Activated naive CD4-positive, alpha-beta T cell treated with Interleukin-2 at 50 U/mL for 16 hours (primary cell): ENCODE measurements at places on chromosomes 1 and 21.

GRCh38 chr1:116313776-116314175, 59.3 kb upstream of the ATP1A1 start:
- no peak for DNase-seq

GRCh38 chr1:151540021-151540981, at the start of gene TUFT1:
TSS of gene TUFT1 (plus strand) at chr1:151540309. CDS start at chr1:151540367, 58 bp downstream.
- peak; percentile 95 for DNase-seq

- no peak for DNase-seq
Observed at GRCh38 chr1:23224739-23225648, 7.7 kb upstream of the HTR1D start.

GRCh38 chr21:28207436-28208173, 785.1 kb downstream of the LTN1 start:
- DNase-seq, result no peak

DNA sequence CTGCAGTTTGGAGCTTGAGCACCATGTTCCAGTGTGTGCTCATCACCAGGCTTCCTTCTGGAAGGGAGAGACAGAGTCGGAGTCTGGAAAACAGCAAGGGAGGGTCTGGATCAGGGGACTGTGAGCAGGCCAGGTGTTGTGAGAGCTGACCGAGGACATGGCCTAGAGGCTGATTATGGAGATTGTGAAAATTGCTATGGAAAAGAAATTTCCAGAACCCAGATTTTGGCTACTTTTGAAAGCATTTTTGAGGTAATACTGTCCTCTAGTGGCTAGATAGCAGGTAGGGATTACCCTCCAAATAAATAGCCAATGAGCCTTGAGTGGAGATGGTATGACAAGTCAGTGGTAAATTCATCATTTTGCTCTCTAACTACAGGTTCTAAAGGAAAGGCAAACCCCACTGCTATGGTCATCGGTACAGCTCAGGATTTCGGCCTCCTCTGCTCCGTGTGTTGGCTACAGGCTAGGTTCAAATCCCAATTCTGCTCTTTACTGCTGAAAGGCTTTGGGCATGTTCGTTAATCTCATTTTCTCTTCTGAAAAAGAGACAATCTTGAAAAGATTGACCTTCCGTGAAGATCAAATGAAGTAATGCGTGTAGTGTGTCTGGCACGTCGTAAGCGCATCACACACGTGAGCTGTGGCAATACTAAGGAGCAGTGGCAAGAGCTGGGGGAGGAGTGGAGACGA, 1.0 kb upstream of the HAO2 start:
- no peak for DNase-seq

DNA sequence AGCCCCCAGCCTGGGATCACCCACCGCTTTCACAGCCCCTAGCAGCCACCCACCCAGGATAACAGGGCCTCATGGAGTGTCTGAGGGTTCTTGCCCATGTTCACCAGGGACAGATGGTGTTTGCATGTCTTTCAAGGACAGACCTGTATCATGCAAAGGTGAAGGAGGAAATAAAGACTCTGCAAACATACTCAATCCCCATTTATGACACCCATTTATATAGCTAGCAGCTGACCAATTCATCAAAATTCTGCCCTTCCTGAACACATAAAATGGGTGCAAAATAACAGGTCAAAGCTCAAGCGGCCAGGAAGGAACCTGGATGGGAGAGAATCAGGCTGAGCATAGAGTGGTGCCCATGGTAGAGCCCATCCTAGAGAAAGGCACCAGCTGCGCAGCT, 32.8 kb upstream of the LYPD8 start:
- DNase-seq, result no peak

DNA sequence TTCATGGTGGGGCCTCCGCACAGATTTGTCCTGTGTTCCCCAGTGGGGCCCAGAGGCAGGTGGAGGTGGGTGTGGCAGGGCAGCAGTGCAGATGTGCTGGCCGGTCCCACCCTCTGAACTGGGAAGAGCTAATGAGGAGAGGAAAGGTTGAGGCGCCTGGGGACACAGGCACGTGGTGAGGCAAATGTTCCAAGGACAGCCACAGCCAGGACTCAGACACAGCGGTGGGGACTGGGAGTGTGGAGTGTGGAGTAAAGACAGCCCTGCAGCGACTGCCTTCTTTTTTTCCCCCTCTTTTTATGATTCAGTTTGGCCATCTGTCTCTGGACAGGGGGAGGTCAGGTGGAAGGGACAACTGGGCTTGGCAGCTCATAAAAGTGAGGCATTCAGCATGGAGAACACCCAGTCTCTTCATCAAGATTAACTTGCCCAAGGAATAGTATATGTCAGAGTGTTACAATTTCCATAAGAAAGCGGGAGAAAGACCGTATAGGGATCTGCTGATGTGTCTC, 104.2 kb upstream of the GCLM start:
- no peak for DNase-seq
